Skeletal muscle tissue (tissue), 5 donors: ENCODE measurements at places on chromosomes 3 and 15. TPM values are rescaled to one million over a fixed set of nuclear protein-coding genes. Genes with fewer than 3 reads are reported as not detected.

RTP4 gene
- total RNA-seq, result 1.0 TPM

CAPN3 gene
- total RNA-seq, result 675 TPM

FAM3D gene
- not detected for total RNA-seq

MUC13 gene
- not detected for total RNA-seq

SI gene
- total RNA-seq, result not detected

SLC30A4 gene
- total RNA-seq, result 8.9 TPM

CNTN3 gene
- total RNA-seq, result 3.7 TPM

PP2D1 gene
- total RNA-seq, result not detected

FSIP1 gene
- total RNA-seq, result 3.7 TPM

ABI3BP gene
- total RNA-seq, result 63.2 TPM

MINAR1 gene
- 1.6 TPM for total RNA-seq

STARD9 gene
- total RNA-seq, result 27.7 TPM

ZNF619 gene
- total RNA-seq, result 8.4 TPM

NR1I2 gene
- total RNA-seq, result under 0.01 TPM

DLEC1 gene
- total RNA-seq, result under 0.01 TPM

GOLGA6L4 gene
- 0.52 TPM for total RNA-seq

TUBGCP5 gene
- total RNA-seq, result 24.5 TPM

COL6A6 gene
- total RNA-seq, result 103 TPM

HCLS1 gene
- total RNA-seq, result 9.4 TPM

ZPLD1 gene
- not detected for total RNA-seq

GRM7 gene
- total RNA-seq, result 1.0 TPM

DTX3L gene
- 9.9 TPM for total RNA-seq

GOLGA8Q gene
- total RNA-seq, result 1.0 TPM

C3orf85 gene
- total RNA-seq, result not detected

SCN5A gene
- total RNA-seq, result 1.6 TPM

CPA3 gene
- 5.2 TPM for total RNA-seq

SNTN gene
- total RNA-seq, result not detected

CFAP100 gene
- total RNA-seq, result not detected

FEZF2 gene
- total RNA-seq, result not detected

MNS1 gene
- 0.52 TPM for total RNA-seq

CCDC54 gene
- total RNA-seq, result not detected

CCDC50 gene
- 24.0 TPM for total RNA-seq

CD86 gene
- 3.7 TPM for total RNA-seq

CXCR6 gene
- not detected for total RNA-seq

MME gene
- total RNA-seq, result 12.5 TPM

LRTM1 gene
- total RNA-seq, result 106 TPM

CHDH gene
- total RNA-seq, result 0.52 TPM

SUCNR1 gene
- total RNA-seq, result 0.52 TPM

BTLA gene
- under 0.01 TPM for total RNA-seq

CP gene
- 1.0 TPM for total RNA-seq

FBXO45 gene
- total RNA-seq, result 11.5 TPM

GOLGA8M gene
- total RNA-seq, result 1.0 TPM

ARF4 gene
- total RNA-seq, result 117 TPM

SLC28A1 gene
- 0.52 TPM for total RNA-seq
